ENCODE measurements at places on chromosomes 5 and 9.

- H3K4me1 ChIP-seq, result no peaks in the 10 kb centered on the region
- no peak for DNase-seq
- no peak overlapping the region for H3K4me3 ChIP-seq
- no peaks in the 10 kb centered on the region for H3K27me3 ChIP-seq
- H3K27ac ChIP-seq, result no peak overlapping the region
These were observed 117.7 kb downstream of the TARS1 start for GRCh38 chr5:33558489-33558888.

DNA sequence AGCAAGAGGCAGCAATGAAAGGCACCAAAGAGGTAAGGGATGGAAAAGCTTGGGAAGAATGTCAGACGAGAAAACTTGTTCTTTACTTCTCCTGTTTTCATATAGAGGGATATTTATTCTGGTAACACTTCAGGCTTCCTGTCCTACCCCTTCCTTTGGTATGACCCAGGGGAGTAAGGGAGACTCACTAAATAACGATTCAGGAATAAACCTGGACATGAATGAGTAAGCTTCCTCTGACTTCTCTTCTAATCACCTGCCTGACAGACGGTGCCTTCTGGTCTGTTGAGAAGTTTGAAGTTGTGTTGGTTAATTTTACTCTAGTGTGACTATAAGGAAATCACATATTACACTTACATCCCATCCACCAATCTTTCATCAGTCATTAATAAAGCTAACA, 461.2 kb downstream of the CDH12 start:
- H3K27ac ChIP-seq, result no peak overlapping the region
- H3K4me3 ChIP-seq, result no peak overlapping the region
- H3K4me1 ChIP-seq, result no peaks in the 10 kb centered on the region
- DNase-seq, result no peak

- no peak overlapping the region for H3K27ac ChIP-seq
- no peak for DNase-seq
- no peaks in the 10 kb centered on the region for H3K4me1 ChIP-seq
- H3K36me3 ChIP-seq, result no peaks in the 10 kb centered on the region
These were observed 183.9 kb upstream of the POU5F2 start for GRCh38 chr5:93925321-93925720.

DNA sequence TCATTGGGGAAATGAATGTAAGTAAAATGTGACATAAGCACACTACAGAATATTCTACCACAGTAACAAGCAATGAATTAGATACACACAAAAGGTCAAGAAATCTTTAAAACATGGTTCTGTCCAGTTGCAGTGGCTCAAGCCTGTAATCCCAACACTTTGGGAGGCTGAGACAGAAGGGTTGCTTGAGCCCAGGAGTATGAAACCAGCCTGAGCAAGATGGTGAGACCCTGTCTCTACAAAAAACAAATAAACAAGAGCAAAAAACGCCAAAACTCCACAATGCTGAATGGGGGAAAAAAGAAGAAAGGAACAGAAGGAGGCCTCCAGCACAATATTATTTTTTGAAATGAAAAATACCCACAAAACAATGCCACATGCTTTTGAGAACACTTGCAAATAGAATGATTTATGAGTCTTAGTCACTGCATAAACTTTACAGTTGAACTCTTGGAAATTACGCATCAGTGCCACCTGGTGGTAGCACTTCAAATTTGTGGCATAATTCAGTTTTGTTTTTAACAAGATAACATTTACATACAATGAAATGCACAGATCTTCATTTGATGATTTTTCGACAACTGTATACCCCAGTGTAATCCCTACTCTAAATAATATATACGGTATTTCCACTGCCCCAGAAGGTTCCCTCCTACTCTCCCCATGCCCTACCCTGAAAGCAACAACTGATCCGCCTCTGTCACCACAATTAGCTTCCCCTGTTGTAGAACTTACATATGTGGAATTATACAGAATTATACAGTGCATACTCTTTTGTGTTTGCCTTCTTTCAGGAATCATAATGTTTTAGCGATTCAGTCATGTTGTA, 14.4 kb upstream of the SPINK4 start:
- H3K27ac ChIP-seq, result peak overlapping the region; percentile 30
- DNase-seq, result no peak
- no peaks in the 10 kb centered on the region for H3K36me3 ChIP-seq
- H3K27me3 ChIP-seq, result no peaks in the 10 kb centered on the region

- H3K4me1 ChIP-seq, result no peaks in the 10 kb centered on the region
- no peak overlapping the region for H3K27ac ChIP-seq
- H3K27me3 ChIP-seq, result no peaks in the 10 kb centered on the region
- no peak for DNase-seq
These were observed 8.1 kb downstream of the TTC23L start for GRCh38 chr5:34847056-34847455.

DNA sequence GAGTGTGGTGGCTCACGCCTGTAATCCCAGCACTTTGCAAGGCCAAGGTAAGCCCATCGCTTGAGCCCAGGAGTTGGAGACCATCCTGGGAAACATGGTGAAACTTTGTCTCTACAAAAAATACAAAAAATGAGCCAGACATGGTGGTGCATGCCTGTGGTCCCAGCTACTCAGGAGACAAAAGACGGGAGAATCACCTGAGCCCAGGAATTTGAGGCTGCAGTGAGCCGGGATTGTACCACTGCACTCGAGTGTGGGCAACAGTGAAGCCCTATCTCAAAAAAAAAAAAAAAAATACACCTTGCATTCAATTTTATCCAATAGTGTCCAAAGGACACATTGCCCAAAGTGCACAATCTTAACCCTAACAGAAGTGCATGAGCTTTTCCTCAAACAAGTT, 372.8 kb downstream of the CDH12 start:
- no peaks in the 10 kb centered on the region for H3K4me1 ChIP-seq
- no peak overlapping the region for H3K4me3 ChIP-seq
- no peaks in the 10 kb centered on the region for H3K27me3 ChIP-seq
- H3K36me3 ChIP-seq, result no peaks in the 10 kb centered on the region
- H3K27ac ChIP-seq, result no peak overlapping the region

GRCh38 chr9:112218908-112219307, 43.8 kb upstream of the SUSD1 start:
- H3K4me3 ChIP-seq, result no peak overlapping the region
- H3K36me3 ChIP-seq, result peaks cover 34% of the 10 kb centered on the region
- no peak overlapping the region for H3K27ac ChIP-seq
- H3K4me1 ChIP-seq, result no peaks in the 10 kb centered on the region
- DNase-seq, result no peak

GRCh38 chr5:125961150-125961549, 462.1 kb upstream of the GRAMD2B start:
- no peaks in the 10 kb centered on the region for H3K36me3 ChIP-seq
- DNase-seq, result no peak
- no peaks in the 10 kb centered on the region for H3K4me1 ChIP-seq
- H3K27ac ChIP-seq, result no peak overlapping the region

DNA sequence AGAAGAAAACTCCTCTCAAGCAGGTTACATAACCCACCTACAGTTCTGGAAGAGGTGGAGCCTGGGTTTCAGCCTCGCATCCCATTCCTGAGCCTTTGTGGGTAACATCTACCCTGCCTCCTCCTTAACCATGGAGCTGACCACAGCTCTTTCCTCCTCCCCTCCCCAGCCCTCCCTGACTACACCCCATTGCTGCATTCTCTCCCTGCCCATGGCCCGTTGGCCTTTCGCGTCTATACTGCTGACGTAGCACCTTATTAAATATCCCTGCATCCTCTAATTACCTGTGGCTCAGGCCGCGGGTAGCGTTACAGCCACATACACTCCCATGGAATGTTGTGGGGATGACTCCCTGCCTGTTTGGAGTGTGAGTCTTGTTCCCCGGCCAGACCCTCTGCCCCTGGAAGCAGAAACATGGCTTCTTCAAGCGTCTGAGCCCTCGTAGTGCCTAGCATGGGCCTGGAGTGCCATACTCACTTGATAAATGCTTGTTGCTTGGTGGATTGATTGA, 72.8 kb downstream of the WWC1 start:
- H3K36me3 ChIP-seq, result no peaks in the 10 kb centered on the region
- H3K27me3 ChIP-seq, result peaks cover 3% of the 10 kb centered on the region
- DNase-seq, result no peak
- H3K27ac ChIP-seq, result peak overlapping the region; percentile 63
- H3K4me1 ChIP-seq, result peaks cover 34% of the 10 kb centered on the region

- DNase-seq, result no peak
- no peak overlapping the region for H3K4me3 ChIP-seq
- H3K27me3 ChIP-seq, result no peaks in the 10 kb centered on the region
- H3K27ac ChIP-seq, result no peak overlapping the region
- H3K4me1 ChIP-seq, result no peaks in the 10 kb centered on the region
- H3K36me3 ChIP-seq, result no peaks in the 10 kb centered on the region
These were observed 61.0 kb downstream of the FBXO4 start for GRCh38 chr5:41985945-41986695.

- no peak overlapping the region for H3K4me3 ChIP-seq
- H3K27ac ChIP-seq, result no peak overlapping the region
- peaks cover 43% of the 10 kb centered on the region for H3K4me1 ChIP-seq
- no peaks in the 10 kb centered on the region for H3K36me3 ChIP-seq
These were observed 942 bp upstream of the NRG2 start for GRCh38 chr5:140044041-140044440.

DNA sequence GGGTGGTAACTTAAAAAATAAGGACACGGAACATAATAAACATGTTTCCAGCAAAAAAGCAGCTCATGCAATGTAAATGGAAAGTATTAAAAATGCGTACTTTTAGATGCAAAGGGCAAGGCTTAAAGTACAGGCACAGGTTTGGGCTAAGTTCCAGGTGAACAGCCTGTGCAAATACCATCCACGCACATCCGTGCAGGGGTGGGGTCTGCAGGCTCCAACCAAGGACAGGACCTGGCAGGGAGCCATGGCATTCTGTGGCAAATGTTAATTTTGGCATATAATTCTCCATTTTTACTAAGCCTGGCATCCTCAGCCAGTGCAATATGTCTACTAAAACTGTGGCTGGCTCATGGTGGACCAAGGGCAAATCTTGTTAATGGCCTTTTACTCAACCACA, 365.8 kb upstream of the DAP start:
- H3K36me3 ChIP-seq, result no peaks in the 10 kb centered on the region
- DNase-seq, result no peak
- H3K27ac ChIP-seq, result no peak overlapping the region
- no peak overlapping the region for H3K4me3 ChIP-seq
- no peaks in the 10 kb centered on the region for H3K4me1 ChIP-seq

DNA sequence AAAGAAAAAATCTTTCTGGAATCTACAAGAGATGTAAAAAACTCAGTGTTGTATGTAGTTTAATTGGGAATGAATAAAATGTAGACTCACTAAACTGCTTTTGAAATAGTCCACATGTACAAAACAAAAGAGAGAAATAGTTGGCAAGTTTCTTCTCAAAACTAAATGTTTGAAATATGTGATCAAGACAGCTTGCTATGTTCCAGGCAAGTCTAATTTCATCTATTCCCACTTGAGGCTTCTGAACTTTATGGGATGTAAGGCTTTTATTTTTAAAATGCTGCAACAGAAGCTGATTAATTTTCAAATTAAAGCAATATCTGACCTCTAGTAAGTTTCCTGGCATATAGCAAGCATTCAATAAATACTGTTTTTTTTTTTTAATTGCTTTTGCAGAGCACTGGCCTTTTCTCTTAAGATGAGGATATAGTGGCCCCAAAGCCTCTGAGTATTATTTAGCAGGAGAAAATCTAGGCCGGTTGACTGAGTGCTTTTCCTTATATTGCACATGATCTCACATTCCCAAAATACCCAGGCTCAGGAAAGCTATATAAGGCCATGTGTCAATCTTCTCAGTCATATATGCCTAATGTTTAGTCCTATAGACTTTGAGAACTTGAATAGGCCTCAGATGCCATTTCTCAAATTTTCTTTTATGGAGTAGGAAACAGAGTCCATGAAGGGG, 183.2 kb downstream of the NTRK2 start:
- no peak for DNase-seq
- peaks cover 46% of the 10 kb centered on the region for H3K4me1 ChIP-seq
- H3K27me3 ChIP-seq, result no peaks in the 10 kb centered on the region
- peak overlapping the region; percentile 52 for H3K27ac ChIP-seq
- no peaks in the 10 kb centered on the region for H3K36me3 ChIP-seq

DNA sequence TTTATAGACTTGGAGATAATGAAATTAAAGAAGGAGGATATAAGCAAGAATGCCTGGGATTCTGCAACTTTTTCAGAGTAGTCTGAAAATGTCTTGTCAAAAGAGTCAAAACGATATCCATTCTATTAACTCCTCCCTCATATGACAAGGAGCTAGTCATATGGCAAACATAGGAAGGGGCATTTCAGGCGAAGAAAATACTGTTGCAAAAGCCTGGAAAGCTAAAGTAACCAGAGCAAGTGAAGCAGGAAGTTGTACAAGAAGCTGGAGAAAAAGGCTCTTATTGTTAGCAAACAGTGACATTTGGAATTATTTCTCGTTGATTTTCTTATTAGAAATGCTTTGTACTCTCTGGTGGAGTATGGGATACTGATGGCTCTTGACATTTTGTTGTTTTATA, 94.0 kb upstream of the PTPRD start:
- no peaks in the 10 kb centered on the region for H3K27me3 ChIP-seq
- DNase-seq, result no peak
- H3K36me3 ChIP-seq, result no peaks in the 10 kb centered on the region
- H3K4me1 ChIP-seq, result no peaks in the 10 kb centered on the region
- H3K27ac ChIP-seq, result no peak overlapping the region

DNA sequence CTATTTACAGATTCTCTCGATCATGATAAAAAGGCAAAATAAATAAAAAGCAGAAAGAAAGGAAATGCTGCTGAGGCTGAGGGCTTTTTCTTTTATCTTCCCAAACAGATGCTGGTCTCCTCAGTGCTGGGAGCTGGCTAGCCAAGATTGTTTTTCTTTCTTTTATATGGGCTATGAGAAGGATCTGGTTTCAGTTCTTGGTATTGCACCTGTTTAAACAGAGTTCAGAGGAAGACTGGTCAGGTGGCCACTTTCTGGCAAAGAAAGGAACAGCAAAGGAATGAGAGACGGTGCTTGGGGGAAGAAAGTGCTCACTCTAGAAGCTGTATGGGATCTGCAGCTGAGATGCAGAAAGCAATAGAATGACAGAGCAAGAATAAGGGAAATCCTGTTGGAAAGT, 88.9 kb downstream of the SLF1 start:
- H3K27me3 ChIP-seq, result no peaks in the 10 kb centered on the region
- H3K27ac ChIP-seq, result no peak overlapping the region
- DNase-seq, result no peak
- no peak overlapping the region for H3K4me3 ChIP-seq
- H3K4me1 ChIP-seq, result no peaks in the 10 kb centered on the region

DNA sequence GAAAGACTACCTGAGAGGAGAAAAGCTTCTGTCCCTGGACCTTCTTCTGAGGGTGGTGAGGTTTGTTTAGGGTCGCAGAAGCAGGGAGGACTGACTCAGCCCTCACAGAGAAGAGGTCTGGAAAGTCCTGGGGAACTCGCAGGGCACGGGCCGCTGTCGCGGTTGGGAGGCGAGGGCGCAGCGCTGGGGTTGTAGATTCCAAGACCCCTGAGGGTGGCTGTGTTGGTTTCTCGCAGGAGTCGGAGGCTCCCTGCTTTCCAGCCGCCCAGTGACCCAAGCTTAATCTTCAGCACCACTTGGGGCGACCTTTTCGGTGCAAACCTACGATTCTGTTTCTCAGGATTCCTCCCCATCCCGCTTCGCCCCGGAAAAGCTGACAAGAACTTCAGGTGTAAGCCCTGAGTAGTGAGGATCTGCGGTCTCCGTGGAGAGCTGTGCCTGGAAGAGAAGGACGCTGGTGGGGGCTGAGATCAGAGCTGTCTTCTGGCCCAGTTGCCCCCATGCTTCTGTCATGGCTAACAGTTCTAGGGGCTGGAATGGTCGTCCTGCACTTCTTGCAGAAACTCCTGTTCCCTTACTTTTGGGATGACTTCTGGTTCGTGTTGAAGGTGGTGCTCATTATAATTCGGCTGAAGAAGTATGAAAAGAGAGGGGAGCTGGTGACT, 482 bp downstream of the SLC27A6 start:
- peaks cover 16% of the 10 kb centered on the region for H3K27me3 ChIP-seq
- no peaks in the 10 kb centered on the region for H3K36me3 ChIP-seq
- H3K4me3 ChIP-seq, result peak overlapping the region; percentile 44

Measured in suprapubic skin (tissue), 4 donors.